Effector memory CD8-positive, alpha-beta T cell (primary cell): ENCODE measurements at places on chromosomes 13 and 19.

DNA sequence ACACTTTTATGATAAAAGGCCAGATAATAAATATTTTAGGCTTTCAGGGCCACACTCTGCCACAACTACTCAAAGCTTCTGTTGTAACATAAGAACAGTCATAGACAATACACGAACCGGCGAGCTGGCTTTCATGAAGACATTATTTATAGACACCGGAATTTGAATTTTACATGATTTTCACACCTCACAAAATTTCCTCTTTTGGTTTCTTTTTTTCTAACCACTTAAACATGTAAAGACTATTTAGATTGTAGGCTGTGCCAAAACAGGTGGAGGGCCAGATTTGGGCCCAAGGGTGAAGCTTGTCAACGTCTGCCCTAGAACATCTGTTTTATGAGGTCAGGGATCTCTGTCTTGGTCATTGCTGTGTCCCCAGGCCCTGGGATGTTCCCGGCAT, 29.7 kb upstream of the FXYD3 start:
- peaks cover 16% of the 10 kb centered on the region for H3K4me1 ChIP-seq
- peak overlapping the region; percentile 91 for H3K27ac ChIP-seq
- H3K27me3 ChIP-seq, result peaks cover 6% of the 10 kb centered on the region
- no peak for DNase-seq
- peak overlapping the region; percentile 71 for H3K4me3 ChIP-seq

DNA sequence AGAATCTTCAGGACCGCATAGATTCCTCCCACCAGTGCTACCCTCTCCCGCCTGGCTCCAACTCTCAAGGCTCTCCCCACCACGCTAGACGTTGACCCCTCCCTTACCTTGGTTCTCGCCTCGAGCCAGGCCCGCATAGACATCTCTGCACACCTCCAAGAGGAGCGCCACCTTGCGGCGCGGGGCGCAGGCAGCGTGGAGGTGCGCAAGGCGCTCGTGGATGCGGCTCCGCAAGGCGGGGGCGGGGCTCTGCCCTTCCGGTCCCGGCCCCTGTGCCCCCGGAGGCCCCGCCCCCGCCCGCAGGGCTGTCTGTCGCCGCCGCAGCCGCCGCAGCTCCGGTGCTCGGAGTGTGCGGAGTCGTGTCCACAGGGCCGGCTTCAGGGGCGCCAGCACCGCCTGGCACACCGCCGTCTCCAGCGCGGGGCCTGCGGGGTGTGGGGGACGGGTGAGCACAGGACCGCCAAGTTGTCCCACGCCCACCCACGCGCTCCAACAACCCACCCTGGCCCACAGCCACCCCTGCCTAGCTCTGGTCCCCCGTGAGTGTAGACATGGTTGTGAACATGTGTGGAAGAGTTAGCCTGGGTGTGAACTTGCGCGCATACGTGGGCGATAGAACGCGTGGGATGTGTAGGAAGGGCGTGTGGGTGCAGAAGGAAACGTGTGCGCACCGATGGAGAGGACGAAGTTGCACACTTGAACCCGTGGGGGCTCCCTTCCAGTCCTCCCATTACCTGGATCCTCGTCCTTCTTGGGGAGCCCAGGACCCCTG, 8.1 kb downstream of the RINL start:
- peak overlapping the region; percentile 84 for H3K27ac ChIP-seq
- peak; percentile 95 for DNase-seq

DNA sequence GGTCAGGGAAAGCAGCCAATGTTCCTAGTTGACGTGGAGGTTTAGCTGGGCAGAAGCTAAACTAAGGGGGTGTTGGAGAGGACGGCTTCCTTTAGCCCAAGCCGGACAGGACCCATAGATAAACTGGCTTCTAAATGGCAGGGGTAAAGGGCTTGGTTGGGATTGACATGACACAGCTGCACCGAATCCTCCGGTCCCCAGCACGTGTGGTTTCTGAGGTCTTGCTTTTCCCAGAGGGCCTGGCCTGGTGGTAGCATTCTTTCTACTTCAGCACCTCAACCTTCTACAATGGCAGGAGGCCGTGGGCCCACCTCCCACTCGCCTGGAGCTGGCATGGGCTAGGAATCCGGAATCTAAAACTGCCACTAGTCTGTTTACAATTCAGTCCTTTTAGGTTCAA, 163.0 kb downstream of the FGF9 start:
- no peak overlapping the region for H3K27ac ChIP-seq
- no peak for DNase-seq
- peaks cover 2% of the 10 kb centered on the region for H3K4me1 ChIP-seq
- peaks cover 15% of the 10 kb centered on the region for H3K27me3 ChIP-seq
- no peak overlapping the region for H3K4me3 ChIP-seq
- H3K36me3 ChIP-seq, result no peaks in the 10 kb centered on the region

GRCh38 chr13:67758975-67759374, 528.8 kb upstream of the PCDH9 start:
- H3K27ac ChIP-seq, result no peak overlapping the region
- no peak overlapping the region for H3K4me3 ChIP-seq
- H3K27me3 ChIP-seq, result no peaks in the 10 kb centered on the region
- no peaks in the 10 kb centered on the region for H3K36me3 ChIP-seq
- no peaks in the 10 kb centered on the region for H3K4me1 ChIP-seq

DNA sequence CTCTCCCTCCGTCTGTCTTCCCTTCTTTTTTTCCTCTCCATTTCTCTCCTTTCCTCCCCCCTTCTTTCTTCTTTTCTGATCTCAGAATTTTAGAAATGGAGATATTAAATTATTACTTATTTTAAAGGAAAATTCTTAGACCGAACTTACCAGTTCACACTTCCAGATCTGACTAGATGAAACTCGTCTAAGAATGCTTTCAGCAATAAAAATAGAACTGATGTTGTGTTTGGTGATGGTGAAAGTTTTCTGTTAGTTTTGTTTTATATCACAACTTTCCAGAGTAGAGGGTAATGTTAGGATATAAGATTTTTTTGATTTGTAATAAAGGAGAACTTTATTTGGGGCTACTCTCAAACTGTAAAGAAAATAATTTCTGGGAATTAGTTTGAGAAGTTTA, 29.9 kb downstream of the UCHL3 start:
- no peak overlapping the region for H3K4me3 ChIP-seq
- DNase-seq, result no peak
- H3K36me3 ChIP-seq, result peaks cover 19% of the 10 kb centered on the region
- no peak overlapping the region for H3K27ac ChIP-seq
- no peaks in the 10 kb centered on the region for H3K27me3 ChIP-seq

- H3K4me3 ChIP-seq, result no peak overlapping the region
- H3K27ac ChIP-seq, result no peak overlapping the region
- peaks cover 11% of the 10 kb centered on the region for H3K27me3 ChIP-seq
- H3K4me1 ChIP-seq, result peaks cover 9% of the 10 kb centered on the region
- no peaks in the 10 kb centered on the region for H3K36me3 ChIP-seq
These were observed 40.0 kb upstream of the GAS6 start for GRCh38 chr13:113903912-113904311.

- no peak overlapping the region for H3K27ac ChIP-seq
- DNase-seq, result no peak
- no peak overlapping the region for H3K4me3 ChIP-seq
- H3K27me3 ChIP-seq, result peaks cover 33% of the 10 kb centered on the region
- peaks cover 7% of the 10 kb centered on the region for H3K36me3 ChIP-seq
- H3K4me1 ChIP-seq, result no peaks in the 10 kb centered on the region
These were observed 53.6 kb upstream of the ABCC4 start for GRCh38 chr13:95354680-95355487.

DNA sequence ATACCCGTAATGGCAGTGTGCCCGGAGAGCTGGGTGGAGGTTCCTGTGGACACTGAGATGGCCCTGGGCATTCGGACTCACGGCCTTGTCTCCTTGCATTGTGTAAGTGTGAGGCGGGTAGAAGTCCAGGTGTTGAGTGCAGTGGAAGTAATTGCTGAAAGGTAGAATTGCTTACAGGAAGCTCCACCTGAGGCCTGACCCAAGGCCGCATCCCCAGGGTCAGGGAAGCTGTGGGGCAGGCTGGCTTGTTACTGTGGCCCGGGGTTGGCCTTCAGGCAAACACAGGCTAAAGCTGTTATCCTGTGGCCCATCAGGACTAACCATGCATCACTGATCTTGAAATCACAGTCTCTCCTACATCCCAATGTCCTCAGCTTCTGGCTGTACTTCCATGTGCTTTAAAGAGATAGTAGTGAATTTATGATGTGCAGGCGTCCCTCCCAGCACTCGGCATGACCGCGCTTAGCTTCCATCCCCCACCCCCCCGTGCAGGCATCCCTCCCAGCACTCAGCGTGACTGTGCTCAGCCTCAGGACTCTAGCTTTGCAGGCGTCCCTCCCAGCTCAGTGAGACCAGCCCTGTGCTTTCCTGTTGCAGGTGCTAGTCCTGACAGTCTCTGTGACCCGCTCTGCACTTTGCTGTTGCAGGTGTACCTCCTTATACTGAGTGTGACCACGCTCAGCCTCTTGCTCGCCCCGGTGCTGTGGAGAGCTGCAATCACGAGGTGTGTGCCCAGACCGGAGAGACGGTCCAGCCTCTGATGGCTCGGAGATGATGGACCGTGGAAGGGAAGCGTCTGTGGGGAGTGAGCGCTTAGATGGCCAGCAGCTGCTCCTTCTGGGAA, 35.6 kb upstream of the TFDP1 start:
- H3K4me1 ChIP-seq, result peaks cover 7% of the 10 kb centered on the region
- H3K4me3 ChIP-seq, result no peak overlapping the region
- peaks cover 12% of the 10 kb centered on the region for H3K36me3 ChIP-seq
- no peak overlapping the region for H3K27ac ChIP-seq

DNA sequence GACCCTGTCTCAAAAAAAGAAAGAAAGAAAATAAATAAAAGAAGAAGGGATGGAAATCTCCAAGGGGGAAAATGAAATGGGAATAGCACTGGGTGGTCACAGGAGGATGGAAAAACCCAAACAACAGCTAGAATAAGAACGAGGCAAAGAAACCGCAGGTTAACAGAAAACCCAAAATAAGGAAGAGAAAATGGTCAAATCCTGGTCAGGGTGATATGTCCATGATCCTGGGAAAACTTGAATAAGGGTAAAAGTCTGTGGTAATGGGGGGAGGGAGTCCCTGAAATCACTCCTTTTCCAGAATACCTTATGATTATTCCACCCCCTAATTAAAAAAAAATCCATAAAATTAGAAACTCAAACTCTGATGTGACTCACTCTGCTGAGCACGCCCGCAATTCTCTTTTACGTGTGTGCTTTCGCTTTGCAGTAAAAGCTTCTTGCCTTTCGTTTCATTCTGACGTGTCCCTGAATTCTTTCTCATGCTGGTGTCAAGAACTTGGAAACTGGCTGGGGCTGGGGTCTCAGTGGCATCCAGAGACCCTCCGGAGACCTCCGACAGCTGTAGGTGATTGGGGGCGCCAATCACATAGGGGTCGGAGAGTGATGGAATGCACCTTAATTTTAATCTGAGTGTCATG, 4.3 kb upstream of the NAXD start:
- H3K27me3 ChIP-seq, result no peaks in the 10 kb centered on the region
- H3K27ac ChIP-seq, result no peak overlapping the region

- H3K27me3 ChIP-seq, result no peaks in the 10 kb centered on the region
- no peak overlapping the region for H3K4me3 ChIP-seq
- H3K4me1 ChIP-seq, result peaks cover 15% of the 10 kb centered on the region
These were observed 158.7 kb downstream of the VWA8 start for GRCh38 chr13:41802043-41802683.

- no peak overlapping the region for H3K27ac ChIP-seq
- peak; percentile 79 for DNase-seq
- H3K4me3 ChIP-seq, result no peak overlapping the region
- peaks cover 10% of the 10 kb centered on the region for H3K36me3 ChIP-seq
- no peaks in the 10 kb centered on the region for H3K27me3 ChIP-seq
These were observed 34.4 kb downstream of the PIP5K1C start for GRCh38 chr19:3665681-3666544.

- peak overlapping the region; percentile 67 for H3K27ac ChIP-seq
- H3K27me3 ChIP-seq, result no peaks in the 10 kb centered on the region
- peaks cover 34% of the 10 kb centered on the region for H3K4me1 ChIP-seq
- DNase-seq, result peak; percentile 49
- H3K4me3 ChIP-seq, result peak overlapping the region; percentile 29
- peaks cover 72% of the 10 kb centered on the region for H3K36me3 ChIP-seq
These were observed 25.0 kb downstream of the ERCC5 start for GRCh38 chr13:102870677-102871415.

GRCh38 chr13:98571955-98572662, 4.8 kb downstream of the STK24 start:
- peak overlapping the region; percentile 84 for H3K4me3 ChIP-seq
- no peaks in the 10 kb centered on the region for H3K27me3 ChIP-seq
- H3K27ac ChIP-seq, result peak overlapping the region; percentile 97
- DNase-seq, result no peak
- H3K36me3 ChIP-seq, result peaks cover 22% of the 10 kb centered on the region
- peaks cover 70% of the 10 kb centered on the region for H3K4me1 ChIP-seq

- H3K27me3 ChIP-seq, result no peaks in the 10 kb centered on the region
- H3K4me3 ChIP-seq, result no peak overlapping the region
- H3K4me1 ChIP-seq, result no peaks in the 10 kb centered on the region
- H3K27ac ChIP-seq, result no peak overlapping the region
- H3K36me3 ChIP-seq, result no peaks in the 10 kb centered on the region
These were observed 11.7 kb upstream of the KL start for GRCh38 chr13:33004511-33004910.
